ENCODE measurements at places on chromosomes 4 and X.

DNA sequence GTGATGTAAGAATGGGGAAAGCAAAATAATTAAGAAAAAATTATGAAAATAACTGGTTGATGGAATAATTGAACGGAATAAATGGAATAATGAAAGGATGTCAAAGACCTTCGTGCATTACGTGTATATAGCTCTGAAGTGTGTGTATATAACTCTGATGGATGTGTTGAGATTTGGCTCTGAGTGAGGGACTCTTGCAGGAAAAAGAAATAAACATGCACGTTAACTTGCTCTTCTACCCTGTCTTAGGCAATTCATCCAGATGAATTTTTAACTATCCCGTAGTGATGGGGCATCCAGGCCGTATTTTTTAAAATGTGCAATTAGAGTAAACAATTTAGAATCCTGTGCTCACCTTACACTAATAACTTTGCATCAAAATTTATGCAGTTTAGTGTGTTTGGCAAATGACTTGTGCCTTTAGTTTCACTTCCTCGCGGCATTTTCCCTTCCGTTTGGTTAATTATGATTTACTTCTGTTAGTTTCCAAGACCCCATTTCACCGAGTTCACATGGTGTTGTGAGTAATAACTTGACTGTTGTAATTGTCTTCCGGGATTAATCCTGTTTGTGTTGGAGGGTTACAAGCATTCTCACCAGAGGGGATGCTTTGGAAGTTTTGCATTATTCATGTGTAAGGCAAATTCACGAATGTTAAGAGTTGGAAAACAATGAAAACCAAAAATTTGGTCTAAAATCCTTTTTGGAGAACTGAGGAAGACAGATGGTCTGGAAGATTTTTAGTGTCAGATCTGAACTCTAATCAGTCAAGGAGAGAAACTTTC, 256.5 kb upstream of the FAT1 start:
- DNase-seq: no peak

- no peak for DNase-seq
Observed at GRCh38 chr4:69098470-69098869, 2.2 kb downstream of the UGT2B7 start.

GRCh38 chr4:39319676-39320075, 46.5 kb downstream of the RFC1 start:
- DNase-seq: no peak

DNA sequence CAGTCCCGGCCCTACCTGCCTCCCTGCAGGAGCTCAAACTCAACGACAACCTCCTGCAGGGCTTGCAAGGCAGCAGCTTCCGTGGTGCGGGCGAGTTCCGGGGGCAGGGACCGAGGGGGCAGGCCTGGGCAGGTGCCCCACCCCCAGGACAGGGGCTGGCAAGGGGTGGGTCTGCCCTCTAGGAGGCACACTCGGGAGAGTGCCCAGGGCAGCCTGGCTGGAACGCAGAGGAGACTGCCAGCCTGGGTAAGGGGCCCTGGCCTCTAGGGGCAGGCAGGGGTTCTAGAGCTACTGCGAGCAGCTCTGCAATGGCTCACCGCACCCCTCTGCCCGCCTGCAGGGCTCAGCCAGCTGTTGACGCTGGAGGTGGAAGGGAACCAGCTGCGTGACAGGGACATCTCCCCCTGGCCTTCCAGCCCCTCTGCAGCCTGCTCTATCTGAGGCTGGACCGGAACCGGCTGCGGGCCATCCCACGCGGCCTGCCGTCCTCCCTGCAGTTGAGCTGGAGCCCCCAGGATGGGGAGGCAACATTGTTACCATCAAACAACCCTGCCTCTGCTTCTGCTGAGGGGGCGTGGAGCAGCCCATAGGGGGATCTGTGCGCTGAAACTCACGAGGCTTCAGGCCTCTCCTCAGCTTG, 12.1 kb upstream of the HAUS7 start:
- DNase-seq: no peak

DNA sequence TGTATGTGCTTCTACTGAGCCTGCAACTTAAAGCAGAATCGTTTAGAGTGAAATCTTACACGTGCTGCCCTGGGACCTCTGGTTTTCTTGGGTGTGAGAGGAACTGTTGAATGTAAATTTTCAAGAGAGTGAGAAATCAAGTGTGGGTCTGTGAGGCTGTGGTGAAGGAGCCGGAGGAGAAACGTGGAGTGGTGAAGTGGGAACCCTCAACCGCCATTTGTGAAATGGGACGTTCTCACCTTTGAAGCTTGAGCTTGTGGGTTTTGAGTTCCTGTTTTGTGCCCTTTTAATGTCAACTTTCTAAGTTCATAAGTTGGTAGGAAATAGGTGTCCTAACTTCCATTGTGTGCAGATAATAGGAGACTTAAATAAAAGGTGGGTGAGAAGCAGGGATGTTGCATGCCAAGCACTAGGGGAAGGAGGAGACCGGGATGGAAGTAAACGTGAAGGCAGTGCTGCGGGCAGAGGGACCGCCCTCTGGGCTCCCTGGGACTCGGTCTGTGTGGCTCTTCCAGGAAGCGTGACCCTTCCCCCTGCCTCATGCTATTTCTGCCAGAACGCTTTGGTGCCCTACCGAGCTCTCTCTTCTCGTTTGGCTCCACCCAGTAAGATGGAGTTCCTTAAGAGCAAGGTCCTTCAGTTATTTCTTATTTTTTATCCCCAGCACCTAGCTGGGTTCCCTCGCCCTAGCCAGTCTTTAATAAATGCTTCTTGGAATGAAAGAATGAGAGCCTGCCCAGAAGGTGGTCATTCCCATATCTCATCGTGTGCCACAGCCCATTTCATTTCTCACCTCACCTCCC, 56.0 kb downstream of the TMEM131L start:
- DNase-seq: no peak

- no peak for DNase-seq
Observed at GRCh38 chr4:183563874-183564273, 59.0 kb downstream of the ING2 start.

- DNase-seq: no peak
Observed at GRCh38 chr4:23747281-23747735, 142.5 kb downstream of the PPARGC1A start.

DNA sequence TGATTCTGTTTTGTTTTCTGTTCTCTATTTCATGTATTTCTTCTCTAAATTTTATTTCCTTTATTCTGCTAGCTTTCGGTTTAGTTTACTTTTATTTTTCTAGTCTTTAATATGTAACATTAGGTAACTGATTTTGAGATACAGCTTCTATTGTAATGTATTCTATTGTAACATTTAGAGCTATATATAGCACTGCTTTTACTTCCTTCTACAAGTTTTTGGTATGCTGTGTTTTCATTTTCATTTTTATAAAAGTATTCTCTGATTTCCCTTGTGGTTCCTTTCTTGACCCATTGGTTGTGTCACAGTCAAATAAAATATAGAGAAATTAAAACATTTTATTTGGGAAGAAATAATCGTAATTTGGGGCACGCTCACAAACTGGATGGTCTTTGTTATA, 13.9 kb upstream of the CT47A1 start:
- no peak for DNase-seq

GRCh38 chr4:7581477-7581876, 146.7 kb upstream of the PSAPL1 start:
- DNase-seq: no peak

DNA sequence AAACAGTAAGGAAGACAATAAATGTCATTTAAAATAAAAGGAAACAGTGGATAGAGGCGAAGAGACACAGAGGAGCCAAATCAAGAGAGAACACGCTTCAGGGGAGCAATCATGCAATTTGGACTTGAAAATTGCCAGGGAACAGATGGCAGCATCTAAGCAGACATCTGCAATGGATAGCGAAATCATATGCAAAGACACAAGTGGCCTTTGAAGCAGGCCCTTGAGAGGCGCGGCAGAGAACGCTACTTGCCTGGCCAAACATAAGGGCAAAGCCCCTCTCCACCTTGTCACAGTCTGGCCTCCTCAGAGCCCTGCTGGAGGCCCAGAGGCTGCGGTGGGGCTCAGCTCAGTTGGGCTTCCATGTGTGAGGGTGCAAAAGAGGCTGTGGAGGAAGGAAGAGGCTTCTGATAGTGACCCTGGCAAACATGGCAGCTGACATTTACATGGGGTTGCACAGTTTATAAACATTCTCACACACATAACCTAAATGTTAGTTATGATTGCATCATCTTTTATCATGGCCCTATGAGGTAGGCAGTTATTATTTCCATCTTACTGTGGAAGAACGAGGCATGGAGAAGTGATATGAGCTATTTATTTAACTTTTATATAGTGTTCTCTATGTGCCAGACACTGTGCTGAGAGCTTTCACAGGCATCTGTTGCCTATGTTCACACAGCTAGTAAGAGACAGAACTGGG, 18.3 kb downstream of the ADGRG4 start:
- no peak for DNase-seq

DNA sequence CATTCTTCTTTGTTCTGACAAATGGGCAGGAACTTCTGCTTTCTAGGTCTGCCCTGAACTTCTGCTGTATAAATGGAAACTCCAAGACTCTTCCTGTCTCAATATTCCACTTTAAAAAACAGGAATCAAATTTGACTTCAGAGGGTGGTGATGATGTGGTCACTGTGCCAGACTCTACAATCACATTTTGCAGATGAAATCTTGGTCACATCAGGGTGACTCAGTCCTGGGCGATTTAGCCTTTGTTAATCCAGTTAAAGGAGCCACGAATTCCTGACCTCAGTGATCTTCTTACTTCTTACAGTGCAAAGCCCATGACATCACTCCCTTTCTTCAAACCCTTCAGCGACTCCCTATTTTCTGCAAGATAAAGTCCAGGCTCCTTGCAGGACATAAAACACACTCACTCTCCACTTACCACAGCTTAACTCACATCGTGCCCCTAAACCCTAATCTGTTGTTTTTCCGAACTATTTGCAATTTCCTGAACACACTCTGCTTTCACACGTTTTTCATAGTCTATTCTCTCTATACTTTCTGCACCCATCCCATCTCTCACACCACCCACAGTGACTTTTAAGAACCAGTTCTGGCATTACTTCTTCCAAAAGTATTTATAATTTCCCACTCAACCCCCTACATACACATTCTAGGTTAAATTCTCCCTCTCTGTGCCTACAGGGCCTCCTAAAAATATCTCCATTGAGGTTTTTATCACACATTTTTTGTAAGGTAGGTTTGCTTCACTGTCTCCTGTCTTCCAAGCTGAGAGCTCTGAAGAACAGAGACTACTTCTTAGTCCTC, 11.1 kb downstream of the GASK1B start:
- no peak for DNase-seq

GRCh38 chr4:189050643-189051042, 890.0 kb upstream of the FRG1 start:
- DNase-seq: no peak

- DNase-seq: no peak
Observed at GRCh38 chrX:86711531-86712180, 563.4 kb downstream of the DACH2 start.

DNA sequence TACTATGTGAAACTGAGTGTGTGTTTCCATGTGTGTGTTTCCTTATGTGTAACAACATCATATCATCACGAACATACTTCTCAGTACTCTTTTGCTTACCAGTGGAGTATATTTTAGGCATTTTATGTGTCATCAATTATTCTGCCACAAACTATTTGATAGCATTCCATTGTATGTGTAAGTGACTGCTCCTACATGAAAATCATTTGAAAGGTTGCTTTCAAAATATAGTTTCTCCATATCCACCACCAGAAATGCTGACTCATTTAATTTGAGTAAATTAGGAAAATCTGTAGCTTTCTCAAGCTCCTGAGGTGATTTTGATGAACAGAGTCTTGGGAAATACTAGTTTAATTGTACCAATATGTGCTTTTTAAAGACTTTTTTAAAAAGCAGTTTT, 376.2 kb downstream of the PCDH18 start:
- DNase-seq: no peak

GRCh38 chr4:155593793-155594192, 72.9 kb upstream of the GUCY1A1 start:
- DNase-seq: no peak

DNA sequence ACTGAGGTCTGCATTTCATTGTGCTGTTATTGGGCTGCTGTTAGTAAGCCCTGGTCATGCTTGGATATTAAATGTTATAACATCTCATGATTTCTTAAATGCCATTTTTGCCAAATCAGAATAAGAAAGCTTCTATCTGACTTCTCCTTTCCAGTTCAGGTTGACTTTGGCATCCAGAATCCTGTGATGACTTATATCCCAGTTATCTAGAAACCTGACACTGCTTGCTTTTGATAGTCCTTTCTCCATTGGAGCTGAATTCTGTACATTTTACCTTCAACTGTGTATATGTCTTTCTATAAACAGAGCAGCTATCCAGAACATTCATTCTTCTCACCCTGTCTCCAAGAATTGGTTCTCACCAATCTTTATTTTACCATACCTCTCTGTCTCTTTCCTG, 257.7 kb upstream of the GNPDA2 start:
- no peak for DNase-seq

GRCh38 chr4:189124149-189124758, 816.4 kb upstream of the FRG1 start:
- no peak for DNase-seq

- DNase-seq: no peak
Observed at GRCh38 chr4:186701273-186701672, 22.4 kb downstream of the FAT1 start.

DNA sequence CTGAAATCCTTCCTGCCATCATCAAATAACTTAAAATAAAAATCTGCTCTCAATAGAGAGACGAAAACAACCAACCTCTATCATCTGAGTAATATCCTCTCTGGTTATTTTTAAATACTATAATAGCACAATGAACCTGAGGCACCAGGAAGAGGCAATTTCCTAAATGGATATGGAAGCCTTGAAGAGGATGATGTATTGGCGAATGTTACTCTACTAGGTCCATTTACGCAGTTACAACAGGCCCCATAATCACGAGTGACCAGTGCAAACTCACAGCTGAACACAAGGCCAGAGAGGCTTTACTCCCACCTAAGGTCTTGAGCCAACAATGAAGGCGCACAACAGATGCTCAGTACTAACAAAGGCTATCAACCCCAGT, 678.8 kb upstream of the NR3C2 start:
- no peak for DNase-seq

DNA sequence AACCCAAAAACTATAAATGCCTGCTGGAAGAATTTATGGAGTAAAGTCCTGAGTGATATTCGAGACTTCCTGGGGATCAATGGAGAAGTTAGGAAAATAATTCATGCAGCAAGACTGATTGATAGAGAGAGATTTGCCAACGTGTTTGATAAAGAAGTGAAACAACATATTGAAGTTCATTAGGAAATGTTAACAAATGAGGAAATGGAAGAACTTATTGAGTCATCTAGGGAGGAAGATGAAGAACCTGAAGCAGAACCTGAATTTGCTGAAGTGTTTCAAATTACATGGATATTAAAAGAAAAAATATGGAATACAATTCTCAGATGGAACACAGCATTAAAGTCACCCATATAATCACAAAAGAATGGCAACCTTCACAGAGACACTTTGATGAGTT, 39.0 kb downstream of the DDX60 start:
- no peak for DNase-seq

DNA sequence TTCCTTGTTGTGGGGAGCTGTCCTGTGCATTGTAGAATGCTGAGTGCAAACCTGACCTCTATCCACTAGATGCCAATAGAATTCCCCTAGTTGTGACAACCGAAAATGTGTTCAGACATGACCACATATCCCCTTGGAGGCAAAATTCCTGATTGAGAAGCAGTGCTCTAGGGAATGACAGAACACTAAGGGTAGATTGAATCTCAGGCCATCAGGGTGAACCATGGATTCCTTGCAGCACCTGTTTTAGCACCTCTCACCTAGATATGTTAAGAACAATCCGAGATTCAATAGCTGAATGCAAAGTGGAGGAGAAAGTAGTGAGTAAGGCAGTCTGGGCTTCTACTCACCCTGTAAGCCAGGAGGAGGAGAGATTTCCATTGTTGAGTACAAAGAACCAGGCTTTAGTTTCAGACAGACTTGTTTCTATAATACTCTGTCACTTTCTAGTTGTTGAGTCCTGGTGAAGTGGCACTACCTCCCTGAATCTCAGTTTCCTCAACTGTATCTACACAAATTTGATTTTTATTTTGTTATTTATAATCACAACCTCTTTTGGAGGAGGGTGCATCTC, 111.0 kb upstream of the RAP2C start:
- DNase-seq: no peak
